ENCODE measurements at places on chromosomes 7 and 10.

DNA sequence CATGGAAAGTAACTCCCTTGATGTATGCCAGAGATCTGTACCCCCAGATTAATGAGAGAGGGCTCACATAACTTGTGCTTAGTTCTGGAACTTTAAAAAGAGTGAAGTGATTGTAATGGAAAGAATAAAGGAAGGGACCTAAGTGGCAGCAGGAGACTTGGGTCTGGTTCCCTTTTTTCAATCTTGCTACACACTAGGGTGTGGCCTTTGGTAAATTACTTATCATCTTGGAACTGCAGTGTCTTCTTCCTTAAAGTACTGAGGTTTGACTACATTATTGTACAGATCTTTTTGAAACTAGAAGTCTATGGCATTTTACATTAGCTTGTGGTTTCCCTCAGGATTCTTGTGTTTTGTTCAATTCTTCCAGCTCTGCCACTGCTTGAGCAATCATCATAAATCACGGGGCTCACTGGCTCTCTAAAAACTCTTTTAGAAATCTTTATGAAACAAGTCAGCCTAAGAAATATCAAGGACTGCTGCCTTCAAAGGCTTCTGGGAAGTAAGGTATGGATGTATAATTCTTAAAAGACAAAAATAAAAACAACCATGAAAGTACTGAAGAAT, 22.5 kb upstream of the CHRM2 start:
- DNase-seq, result no peak

DNA sequence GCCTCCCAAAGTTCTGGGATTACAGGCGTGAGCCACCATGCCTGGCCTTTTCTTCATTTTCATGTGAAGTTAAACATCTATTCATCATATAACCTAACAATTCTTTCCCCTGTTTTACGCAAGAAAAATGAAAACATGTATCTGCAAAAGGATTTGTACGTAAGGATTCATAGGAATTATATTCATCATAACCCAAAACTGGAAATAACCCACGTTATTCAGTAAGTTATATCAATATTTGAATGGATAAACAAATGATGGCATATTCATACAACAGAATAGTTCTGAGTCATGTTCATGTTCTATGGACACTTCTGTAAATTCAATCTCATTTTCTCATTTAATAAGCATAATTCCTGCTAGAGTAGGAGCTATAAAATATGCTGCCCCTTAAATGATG, 35.2 kb upstream of the CAV2 start:
- DNase-seq, result no peak

GRCh38 chr7:136869991-136870865, 1.8 kb downstream of the CHRM2 start:
- no peak for DNase-seq

DNA sequence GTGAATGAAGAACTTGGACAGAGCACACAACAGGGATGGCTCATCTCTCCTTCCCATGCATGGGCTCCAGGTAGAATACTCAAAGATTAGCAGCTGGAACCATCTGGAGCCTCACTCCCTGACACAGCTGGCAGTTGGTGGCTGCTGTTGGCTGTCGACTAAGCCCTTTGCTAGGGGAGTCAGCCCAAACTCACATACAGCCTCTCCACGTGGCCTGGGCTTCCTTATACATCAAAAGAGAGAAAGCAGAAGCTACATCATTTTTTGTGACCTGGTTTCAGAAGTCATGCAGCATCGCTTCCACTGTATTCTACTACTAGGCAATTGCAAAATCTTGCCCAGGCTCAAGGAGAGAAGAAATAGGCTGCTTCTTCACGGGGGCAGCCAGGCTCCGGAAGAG, 24.4 kb downstream of the ASNS start:
- DNase-seq, result no peak

DNA sequence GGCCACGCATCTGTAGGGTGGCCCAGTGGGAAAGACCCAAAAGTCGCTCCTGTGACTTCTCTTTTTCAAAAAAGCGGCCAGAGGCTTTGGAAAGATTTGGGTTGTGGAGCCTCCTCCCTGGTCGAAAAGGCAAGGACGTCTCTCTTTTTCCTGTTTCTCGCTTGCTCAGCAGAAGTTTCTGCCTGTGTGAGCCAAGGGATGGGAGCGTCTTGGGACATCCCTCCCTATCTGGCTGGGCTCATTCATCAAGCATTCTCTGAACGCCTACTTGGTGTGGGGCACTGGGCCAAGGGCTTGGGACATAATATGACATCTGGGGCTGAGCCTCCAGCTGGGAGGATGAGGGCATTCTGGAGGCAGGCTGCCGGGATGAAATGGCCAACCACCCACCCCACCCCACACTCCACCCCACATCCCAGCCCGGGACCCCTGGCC, 120.9 kb downstream of the C10orf105 start:
- DNase-seq, result no peak

DNA sequence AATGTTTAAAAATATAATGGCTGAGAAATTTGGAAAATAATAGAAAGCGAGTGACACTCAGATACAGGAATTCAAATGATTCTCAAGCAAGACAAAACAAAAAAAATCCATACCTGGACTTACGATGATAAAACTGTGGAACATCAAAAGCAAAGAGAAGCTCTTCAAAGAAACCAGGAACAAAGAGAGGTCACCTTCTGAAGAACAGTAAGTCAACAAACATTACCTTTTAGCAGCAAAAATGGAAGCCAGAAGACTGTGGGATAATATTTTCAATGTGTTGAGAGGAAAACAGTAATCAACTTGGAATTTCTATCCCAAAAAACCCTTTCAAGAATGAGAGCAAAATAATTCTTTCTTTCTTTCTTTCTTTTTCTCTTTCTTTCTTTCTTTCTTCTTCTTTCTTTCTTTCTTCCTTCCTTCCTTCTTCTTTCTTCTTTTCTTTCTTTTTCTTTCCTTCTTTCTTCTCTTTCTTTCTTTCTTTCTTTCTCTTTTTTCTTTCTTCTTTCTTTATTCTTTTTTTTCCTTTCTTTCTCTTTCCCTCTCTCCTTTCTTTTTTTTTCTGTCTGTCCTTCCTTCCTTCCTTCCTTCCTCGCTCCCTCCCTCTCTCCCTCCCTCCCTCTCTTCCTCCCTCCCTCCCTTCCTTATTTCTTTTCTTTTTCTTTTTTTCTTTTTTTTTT, 1.8 kb upstream of the CPA5 start:
- no peak for DNase-seq

GRCh38 chr7:26011039-26011696, 140.8 kb upstream of the NFE2L3 start:
- DNase-seq, result no peak

DNA sequence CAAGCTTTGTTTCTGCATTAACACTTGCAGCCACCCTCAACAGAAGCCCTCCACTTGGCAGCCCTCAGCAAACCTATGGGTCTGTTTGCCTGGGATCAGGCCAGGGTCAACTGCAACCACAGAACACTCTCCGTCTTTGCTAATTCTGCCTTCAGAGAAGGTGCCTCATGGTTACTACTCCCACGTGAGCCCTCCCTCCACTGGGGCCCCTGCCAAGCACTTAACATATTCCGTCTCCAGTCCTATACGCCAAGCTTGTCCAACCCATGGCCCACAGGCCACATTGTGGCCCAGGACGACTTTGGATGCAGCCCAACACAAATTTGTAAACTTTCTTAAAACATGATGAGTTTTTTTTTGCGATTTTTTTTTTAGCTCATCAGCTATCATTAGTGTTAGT, 54.7 kb downstream of the HSPA12A start:
- no peak for DNase-seq

GRCh38 chr7:121557034-121557892, 161.2 kb upstream of the FAM3C start:
- DNase-seq, result no peak

DNA sequence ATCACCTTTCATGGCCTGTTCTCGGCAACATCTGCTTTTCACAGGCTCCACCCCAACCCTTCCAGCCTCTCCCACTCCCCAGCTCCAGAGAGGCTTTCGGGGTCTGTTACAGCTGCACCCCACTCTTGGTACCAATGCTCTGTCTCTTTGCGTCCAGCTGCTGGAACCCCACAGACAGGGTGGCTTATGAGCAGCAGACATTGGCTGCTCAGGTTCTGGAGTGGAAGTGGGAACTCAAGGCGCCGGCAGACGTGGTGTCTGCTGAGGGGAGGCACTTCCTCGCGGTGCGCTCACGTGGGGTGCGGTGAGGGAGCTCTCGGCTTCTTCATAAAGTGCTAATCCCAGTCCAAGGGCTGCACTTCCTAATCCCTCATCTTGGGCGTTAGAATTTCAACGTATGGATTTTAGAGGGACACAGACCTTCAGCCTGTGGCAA, 185.7 kb downstream of the ELFN1 start:
- DNase-seq, result no peak

- DNase-seq, result no peak
Observed at GRCh38 chr10:124151466-124152095, 58.2 kb upstream of the CHST15 start.

DNA sequence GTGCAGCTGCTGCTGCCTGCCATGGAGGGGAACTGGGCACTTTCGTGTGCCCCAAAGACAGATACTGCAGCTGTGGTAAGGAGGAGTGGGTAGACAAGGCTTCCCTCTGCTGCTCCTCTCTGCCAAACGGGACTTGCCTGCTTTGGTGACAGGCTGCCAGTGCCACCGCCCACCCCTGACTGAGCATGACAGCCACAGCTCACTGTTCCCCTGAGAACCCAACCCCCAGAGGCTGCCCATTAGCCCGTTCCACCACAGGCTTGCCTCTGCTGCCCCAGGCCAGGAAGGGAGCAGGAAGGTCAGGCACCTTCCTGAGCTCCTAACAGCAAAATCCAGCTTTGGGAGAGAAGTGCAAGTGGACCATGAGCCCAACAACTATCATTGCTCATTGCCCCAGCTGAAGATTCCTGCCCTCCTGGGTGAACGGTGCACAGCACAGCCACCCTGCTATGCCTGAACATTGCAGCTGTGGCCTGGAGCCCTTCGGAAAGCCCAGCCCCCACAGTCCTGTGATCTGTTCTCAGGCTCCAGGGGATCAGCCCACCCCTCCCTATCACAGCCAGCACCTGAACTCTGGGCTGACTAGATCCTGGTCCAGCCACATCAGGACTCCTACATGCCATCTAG, 58.7 kb upstream of the ANTXRL start:
- no peak for DNase-seq

GRCh38 chr7:151552352-151553028, 32.8 kb upstream of the RHEB start:
- DNase-seq, result no peak

- peak; percentile 61 for DNase-seq
Observed at GRCh38 chr10:90911133-90912051, 9.5 kb downstream of the ANKRD1 start.
